ENCODE measurements at places on chromosomes 4 and X.

DNA sequence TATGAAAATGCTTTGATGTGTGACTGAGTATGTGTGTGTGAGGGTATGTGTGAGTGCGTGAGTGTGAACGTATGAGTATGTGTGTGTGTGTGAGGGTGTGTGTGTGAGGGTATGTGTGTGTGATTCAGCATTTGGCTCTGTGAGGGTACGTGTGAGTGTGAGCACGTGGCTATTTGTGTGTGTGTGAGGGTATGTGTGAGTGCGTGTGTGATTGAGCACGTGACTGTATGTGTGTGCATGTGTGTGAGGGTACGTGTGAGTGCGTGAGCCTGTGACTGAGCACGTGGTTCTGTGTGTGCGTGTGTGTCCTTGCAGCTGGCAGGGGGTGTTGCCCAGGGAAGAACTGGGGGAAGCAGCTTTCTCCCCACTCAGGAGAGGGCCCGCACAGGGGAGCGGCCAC lies 16.1 kb upstream of the PPP2R3B start:
- DNase-seq, result no peak

GRCh38 chr4:151783867-151784266 lies 23.1 kb upstream of the GATB start:
- no peak for DNase-seq

DNA sequence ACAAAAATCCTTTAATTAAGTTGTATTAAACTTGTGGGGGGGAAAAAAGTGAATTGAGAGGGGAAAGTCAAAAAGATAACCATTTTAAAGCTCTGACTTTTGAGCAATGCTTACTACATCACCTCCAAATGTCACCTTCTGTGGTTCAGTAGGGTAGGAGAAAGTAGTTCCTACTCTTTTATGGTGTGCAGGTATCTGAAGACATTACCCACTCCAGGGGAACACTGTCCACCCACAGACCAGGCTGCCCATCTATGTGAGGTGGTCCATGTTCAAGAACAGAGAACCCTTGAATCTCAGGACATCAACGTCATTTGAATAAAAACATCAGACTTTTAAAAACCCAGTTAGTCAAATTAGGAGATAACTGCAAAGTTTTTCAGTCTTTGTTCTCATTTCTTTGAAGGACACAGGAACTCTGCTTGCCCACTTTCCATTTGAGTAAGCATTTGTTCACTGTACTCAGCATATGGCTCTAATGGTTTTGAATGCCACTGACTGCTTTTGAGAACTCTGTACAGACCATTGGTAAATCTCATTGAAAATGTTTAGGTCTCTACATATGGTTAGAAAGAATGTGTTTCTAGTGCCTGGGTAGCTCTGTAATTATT lies 18.4 kb downstream of the NMU start:
- no peak for DNase-seq

GRCh38 chr4:168124008-168124641 lies 31.8 kb downstream of the ANXA10 start:
- DNase-seq, result no peak

GRCh38 chrX:100677611-100678181 lies 33.7 kb downstream of the SRPX2 start:
- no peak for DNase-seq

- no peak for DNase-seq
Observed at GRCh38 chr4:151356510-151356909, 31.1 kb upstream of the SH3D19 start.

GRCh38 chrX:15829217-15829616 lies 25.4 kb downstream of the AP1S2 start:
- no peak for DNase-seq

GRCh38 chr4:6348408-6348807 lies 78.8 kb downstream of the WFS1 start:
- no peak for DNase-seq

Data from stimulated activated CD8-positive, alpha-beta memory T cell treated with anti-CD3 and anti-CD28 coated beads, Interleukin-12 subunit alpha, Interleukin-12 subunit beta, amount 100 ng/mL, for 1 hour (primary cell).